DMS79 (cell line): ENCODE measurements at places on chromosomes 1 and 21.

DNA sequence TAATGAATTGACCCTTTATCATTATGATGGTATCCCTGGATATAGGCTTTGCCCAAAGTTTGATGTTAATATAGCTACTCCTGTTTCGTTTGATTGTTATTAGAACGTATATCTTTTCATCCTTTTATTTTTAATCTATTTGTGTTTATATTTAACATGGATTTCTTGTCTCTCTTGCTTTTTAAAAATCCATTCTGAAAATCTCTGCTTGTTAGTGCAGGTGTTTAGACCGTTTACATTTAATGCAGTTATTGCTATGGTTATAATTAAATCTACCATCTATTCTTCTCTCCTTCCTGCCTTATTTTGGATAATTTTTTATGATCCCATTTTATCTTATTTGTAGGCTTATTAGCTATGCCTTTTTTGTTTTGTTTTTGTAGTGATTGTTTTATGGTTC is 12.4 kb downstream of the TSNAX start:
- DNase-seq: no peak

GRCh38 chr1:119475866-119476439 is 31.1 kb upstream of the HSD3B1 start:
- peak; percentile 9 for DNase-seq

DNA sequence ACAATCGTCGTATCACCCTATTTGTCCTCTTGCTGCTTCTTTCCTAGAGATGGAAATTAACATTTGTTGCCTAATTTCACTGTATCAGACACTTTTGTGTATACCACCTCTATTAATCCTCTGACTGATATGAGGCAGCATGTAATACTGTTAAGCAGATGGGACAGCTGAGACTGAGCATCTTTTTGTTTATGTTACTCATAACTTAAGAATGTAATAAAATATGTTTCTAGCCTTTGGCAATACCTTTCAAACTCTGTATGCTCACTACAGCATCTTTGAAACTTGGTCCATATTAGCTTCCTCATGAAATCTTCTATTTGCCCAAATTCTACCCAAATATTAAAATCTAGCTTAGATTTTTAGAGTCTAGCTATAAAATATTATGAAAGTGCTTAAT is 2.3 kb downstream of the OR14K1 start:
- no peak for DNase-seq

DNA sequence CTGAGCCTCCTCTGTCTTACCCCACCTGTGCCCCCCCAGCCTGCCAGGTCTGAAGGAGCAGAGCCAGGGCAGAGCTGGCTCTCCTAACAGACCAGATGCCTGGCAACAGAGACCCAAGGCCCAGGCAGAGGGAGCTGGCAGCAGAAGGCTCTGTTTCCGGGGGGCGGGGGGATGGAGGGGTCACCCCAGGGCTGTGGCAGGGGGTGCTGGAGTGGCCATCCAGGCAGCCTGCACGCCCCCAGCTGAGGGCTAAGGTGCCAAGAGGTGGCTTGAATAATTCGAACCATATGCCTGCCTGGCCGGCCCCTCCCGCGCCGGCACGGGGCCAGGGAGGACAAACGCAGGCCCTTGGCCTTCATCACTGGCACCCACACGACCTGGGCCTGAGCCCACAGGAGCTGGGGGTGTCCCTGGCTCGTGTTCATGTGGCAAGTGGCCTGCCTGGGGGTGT is 16.0 kb upstream of the PLEKHG5 start:
- no peak for DNase-seq

DNA sequence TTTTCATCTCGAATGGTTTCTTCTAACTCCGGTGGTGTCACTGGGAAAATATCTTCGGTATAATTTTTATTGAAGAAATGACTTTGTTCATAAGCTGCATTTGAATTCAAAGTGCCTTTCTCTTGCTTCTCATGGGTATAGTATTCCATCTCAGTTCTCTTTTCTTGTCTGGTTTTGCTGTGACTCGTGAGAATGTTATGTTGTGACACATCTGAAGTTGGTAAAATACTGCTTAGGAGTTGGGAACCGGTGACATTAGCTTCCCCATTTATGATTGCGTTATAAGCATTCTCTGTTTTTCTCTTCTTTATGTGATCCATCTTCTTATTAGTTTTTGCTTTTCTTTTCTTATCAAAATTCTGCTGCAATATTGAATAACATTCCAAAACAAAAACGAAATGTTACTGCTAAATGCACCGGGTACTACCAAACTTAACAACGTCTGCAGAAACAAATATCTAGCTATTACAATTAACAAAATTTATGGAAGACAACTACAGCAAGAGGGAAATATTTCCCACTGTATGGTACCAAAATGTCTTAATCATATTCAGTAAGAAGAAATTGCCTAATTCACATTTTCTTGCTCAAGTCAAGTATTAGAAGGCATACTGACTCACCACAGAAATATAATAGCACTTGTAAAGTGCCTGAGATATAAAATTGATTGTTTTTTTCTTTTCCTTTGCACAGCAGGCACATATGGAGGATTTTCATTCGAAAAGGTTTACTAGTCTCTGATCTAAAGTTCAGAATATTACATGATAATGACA is 15.5 kb downstream of the LRIF1 start:
- no peak for DNase-seq

- DNase-seq: no peak
These were observed 1.1 kb downstream of the TXNDC12 start for GRCh38 chr1:52053862-52054261.

- DNase-seq: no peak
These were observed 450.2 kb downstream of the KIF26B start for GRCh38 chr1:245604979-245605378.

GRCh38 chr1:179036844-179037465 is 11.3 kb downstream of the FAM20B start:
- no peak for DNase-seq

DNA sequence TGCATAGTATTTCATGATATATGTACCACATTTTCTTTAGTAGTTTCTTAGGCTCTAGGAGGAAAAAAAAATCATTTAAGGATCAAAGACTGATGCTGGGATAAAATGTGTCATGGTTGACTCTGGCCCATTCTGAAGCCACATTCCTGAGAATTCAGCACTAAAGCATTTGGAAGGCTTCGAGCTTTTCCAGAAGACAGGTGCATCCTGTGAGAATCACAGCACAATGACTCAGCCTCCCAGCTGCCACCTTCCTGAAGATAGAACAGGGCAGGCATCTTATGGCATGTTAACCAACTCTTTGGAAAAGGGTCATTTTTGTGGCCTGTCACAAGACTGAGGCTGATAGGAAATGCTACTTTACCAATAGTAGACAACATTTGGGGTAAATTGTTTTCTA is 359.9 kb downstream of the PCP4 start:
- DNase-seq: no peak

GRCh38 chr1:232602622-232603021 is 27.3 kb downstream of the SIPA1L2 start:
- no peak for DNase-seq

DNA sequence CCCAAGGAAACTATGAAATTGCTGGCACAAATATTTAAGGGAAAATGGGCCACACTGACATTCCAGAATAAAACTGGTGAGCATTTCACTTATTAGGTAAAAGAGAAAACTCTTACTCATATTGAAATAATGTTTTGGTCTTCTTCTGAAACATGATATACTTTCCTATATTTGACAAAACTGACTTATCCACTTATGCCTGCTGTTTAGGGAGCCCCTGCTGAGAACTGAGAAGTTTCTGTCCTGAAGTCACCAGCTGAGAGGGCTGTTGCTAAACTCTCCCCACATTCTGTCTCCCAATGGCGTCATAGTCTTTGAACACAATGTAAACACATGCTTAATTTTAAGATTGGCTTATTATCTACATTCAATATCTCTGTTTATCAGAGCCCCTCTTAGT is 46.8 kb upstream of the ZC3H11B start:
- DNase-seq: no peak

DNA sequence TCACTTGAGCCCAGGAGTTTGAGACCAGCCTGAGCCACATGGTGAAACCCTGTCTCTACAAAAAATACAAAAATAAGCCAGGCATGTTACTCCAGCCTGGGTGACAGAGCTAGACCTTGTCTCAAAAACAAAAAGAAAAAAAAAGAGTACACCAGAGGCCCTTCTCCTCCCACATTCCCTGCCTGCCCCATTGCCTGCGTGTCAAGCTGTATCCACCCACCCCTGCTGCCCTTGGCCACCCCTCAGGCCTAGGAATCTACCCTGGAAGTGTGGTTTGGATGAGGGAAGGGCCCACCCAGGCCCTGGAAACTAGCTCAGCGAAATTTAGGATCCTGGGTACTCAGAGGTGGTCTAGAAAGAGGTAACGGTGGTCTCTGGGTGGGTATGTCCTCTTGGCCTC is 25.7 kb upstream of the WASF2 start:
- DNase-seq: no peak

- DNase-seq: no peak
These were observed 51.1 kb downstream of the IER5 start for GRCh38 chr1:181139631-181140061.

DNA sequence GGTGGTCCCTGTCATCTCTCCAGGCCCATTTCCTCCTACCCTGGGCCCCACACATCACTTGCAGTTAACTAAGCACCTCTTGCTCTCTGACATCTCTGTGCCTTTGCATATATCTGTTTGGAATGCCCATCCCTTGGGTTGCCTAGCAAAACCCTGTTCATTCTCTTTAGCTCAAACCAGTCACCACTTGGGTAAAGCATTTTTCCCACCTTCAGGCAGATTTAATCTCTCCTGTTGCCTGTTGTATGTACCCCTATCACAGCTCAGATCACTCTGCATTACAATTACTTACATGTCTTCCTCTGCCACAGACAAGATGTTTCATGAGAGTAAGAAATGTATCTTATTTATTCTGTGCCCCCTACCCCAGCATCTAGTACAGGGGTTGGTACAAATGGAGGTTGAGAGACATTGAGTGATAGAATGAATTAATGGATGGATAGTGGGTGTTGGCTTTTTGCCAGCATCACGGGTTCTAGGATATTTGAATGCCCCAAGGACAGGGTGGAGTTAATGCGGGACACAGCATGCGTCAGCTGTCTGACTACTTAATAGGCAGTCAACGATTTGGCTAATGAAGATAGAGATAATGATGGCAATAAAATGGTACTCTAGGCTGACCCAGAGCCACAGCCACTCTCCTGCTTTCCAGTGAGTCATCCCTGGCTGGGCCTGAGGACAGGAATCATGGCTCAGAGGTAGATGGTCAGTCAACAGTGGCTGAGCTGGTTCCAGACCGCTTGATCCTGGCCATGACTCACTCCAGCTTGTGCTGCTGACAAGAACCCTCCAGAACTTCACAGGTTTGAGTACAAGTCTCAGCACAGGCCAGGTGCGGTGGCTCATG is 6.5 kb downstream of the NR0B2 start:
- DNase-seq: no peak

DNA sequence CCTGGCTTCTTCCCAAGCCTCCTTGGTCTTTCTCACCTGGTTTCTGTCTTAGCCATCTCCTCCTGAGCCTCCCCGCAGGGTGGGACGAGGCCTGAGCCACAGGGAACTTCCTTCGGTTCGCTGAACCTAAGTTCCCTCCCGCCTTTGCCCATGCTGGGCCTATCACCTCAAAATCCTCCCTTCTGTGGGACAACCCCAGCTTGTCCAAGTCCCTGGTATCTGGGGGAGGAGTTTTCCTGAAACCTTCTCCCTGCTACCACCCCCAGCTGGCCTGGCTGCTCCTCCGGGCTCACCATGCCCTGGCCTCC is 27.7 kb upstream of the VPS13D start:
- DNase-seq: no peak

DNA sequence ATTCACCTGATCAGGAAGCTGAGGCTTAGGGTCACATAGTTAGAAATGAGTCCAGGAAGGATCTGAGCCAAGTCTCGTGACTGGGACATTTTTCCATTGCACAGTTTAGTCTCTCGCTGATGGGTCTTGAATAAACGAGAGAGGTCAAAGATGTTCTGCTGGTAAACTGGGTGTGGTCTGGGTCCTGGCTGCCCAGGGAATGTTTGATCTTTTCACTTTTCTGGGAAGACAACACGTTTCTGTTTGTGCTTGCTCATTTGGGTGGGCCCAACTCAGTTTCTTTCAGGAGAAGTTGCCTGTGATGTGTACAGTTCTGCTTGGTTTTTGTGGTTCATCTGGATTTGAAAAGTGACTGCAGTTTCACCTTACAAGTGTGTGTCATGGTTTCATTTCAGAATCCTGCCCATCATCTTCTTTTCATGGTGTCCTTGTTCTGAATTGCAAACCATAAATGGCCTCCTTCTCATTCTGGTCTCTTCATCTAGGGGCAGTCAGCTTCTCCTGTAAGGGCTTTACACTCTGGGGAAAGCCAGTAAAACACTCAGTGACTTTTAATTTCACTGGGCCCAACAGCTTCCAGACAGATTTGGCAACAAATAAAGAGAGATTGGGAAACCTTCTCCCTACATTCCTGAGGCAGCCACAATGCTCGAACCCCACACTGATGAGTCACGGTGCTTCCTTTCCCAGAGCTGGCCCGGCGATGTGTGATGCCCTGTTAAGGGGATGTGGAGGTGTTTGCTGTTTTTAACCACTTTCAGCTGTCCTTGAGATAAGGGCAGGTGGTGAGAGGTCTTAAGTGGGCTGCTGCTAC is 7.2 kb upstream of the TACSTD2 start:
- DNase-seq: no peak

DNA sequence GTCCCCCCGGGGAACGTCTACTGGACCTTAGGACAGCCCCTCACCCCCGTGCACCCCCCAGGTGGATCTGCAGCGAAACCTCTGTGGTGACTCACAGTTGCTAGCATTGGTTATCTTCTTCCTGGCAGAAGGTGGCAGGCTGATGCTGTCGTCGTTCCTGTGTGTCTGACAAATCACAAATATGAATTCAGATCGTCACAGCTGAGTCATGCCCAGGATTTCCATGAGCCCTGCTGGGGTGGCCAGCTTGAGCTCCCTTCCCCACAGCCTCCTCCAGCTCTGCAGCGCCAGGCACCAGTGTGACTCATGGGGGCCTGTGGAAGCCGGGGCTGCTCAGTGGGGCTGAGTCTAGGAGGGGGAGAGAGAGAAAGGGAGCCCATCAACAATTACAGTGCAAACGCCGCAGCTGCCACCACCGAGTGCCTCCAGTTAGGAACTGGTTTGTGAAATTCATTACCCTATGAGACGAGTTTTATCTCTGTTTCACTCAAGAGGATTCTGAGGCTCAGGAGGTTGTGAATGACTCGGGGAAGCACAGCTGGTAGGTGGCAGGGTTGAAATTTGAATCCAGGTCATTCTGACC is 197.9 kb downstream of the DYRK1A start:
- peak; percentile 54 for DNase-seq

DNA sequence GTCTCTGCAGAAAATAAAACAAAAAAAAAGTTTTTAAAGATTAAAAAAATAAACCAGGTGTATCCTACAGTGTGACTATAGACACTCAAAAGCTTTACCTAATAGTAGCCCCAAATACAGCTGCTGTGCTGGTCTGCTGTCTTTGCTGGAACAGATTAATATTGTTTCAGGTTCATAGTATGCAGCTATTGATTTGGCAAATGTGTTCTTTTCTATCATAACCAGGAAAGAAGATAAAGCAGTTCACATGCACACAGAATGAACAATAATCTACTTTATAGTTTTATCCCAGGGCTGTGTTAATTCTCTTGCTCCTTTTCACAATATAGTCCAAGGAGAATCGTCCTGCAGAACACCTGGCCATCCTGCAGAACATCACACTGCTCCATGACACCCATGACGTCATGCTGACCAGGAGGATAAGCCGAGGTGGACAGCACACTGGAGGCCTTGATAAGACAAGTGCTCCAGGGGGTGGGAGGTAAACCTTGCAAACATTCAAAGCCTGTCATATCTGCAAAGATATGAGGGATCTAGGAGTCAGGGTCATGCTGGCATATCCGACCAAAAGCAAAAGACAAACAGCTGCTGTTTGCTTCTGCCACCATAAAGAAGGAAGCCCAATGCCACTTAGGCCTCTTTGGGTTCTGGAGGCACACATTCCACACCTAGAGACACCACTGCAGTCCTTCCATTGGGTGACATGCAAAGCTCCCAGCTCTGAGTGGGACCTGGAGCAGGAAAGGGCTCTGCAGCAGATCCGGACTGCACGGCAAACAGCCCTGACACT is 86.1 kb upstream of the SLC2A1 start:
- DNase-seq: no peak
